ENCODE measurements at places on chromosomes 13 and 19.
A peak's percentile ranks its signal among the peaks of the same experiment; 100 is the strongest.

- peak overlapping the region; percentile 55 for H3K27ac ChIP-seq
- peaks cover 23% of the 10 kb centered on the region for H3K36me3 ChIP-seq
- H3K27me3 ChIP-seq, result no peaks in the 10 kb centered on the region
- H3K4me3 ChIP-seq, result peak overlapping the region; percentile 70
Measured at GRCh38 chr19:57559008-57559403, 657 bp downstream of the ZNF550 start.

DNA sequence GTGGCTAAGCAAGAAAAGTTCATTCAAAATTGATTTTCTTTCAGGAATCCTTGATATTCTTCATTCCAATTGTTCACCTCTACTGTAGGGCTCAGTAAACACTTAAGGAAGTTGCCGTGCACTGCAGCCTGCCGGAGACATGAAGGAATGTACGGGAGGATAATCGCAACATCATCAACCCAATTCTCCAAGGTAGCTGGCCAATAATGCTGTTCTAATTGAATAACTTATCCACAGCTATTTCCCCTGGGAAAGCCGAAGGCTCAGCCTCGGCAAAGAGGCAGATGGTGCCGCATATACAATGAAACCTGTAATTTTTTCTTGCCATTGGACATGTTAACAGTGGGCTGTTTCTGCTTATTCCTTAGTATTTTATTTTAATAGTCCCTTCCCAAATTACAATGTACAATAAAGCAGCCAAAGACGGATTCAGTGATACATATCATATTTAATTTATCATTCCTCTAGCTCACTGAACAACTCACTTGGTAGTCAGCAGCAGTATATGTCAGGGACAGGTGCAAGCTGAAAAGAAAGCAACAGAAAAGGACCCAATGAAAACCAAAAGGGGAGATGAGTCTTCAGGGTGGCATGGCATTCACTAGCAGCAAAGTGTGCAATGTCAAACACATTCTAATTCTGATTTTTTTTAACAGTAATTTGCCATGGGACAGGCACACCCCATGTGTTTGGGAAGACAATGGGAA is 420.5 kb upstream of the KLF12 start:
- DNase-seq, result no peak
- no peak overlapping the region for H3K27ac ChIP-seq
- H3K36me3 ChIP-seq, result no peaks in the 10 kb centered on the region
- no peaks in the 10 kb centered on the region for H3K27me3 ChIP-seq
- no peak overlapping the region for H3K4me3 ChIP-seq
- no peaks in the 10 kb centered on the region for H3K4me1 ChIP-seq

DNA sequence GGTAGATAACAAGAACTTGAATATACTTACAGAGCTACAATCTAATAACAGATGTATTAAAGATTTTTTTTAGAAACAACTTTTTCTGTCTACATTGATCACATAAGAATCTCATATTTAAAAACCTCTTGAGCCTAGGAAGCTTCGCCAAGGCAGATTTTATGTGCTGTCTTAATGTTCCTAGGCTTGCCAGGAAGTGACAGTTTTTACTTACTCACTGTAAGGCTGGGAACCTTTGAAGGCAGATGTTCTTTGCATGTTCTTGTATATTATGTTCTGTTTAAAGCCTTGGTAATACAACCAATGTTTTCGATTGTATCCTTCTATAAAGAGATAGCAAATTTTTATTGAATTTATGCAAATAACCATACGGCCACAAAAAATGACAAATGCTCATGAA is 492.7 kb downstream of the GPC5 start:
- no peak overlapping the region for H3K27ac ChIP-seq
- H3K36me3 ChIP-seq, result no peaks in the 10 kb centered on the region
- H3K4me3 ChIP-seq, result no peak overlapping the region
- no peaks in the 10 kb centered on the region for H3K27me3 ChIP-seq

- no peaks in the 10 kb centered on the region for H3K27me3 ChIP-seq
- peak; percentile 44 for DNase-seq
- no peak overlapping the region for H3K27ac ChIP-seq
- peaks cover 84% of the 10 kb centered on the region for H3K36me3 ChIP-seq
Measured at GRCh38 chr19:46737761-46738171, 8.1 kb upstream of the FKRP start.

GRCh38 chr13:99572131-99572530 is 70.9 kb downstream of the TM9SF2 start:
- H3K27me3 ChIP-seq, result no peaks in the 10 kb centered on the region
- no peak overlapping the region for H3K4me3 ChIP-seq

- H3K4me1 ChIP-seq, result no peaks in the 10 kb centered on the region
- no peak overlapping the region for H3K4me3 ChIP-seq
- H3K36me3 ChIP-seq, result no peaks in the 10 kb centered on the region
- no peak for DNase-seq
Measured at GRCh38 chr13:22925881-22926747, 254.7 kb upstream of the SGCG start.

- H3K4me1 ChIP-seq, result no peaks in the 10 kb centered on the region
- no peaks in the 10 kb centered on the region for H3K36me3 ChIP-seq
- DNase-seq, result no peak
- H3K4me3 ChIP-seq, result no peak overlapping the region
- H3K27ac ChIP-seq, result no peak overlapping the region
Measured at GRCh38 chr19:39923862-39924261, 10.6 kb downstream of the FCGBP start.

GRCh38 chr19:53530622-53531021 is 7.3 kb upstream of the ZNF331 start:
- no peak for DNase-seq
- H3K4me3 ChIP-seq, result no peak overlapping the region
- no peak overlapping the region for H3K27ac ChIP-seq
- H3K4me1 ChIP-seq, result no peaks in the 10 kb centered on the region
- no peaks in the 10 kb centered on the region for H3K27me3 ChIP-seq

- no peak for DNase-seq
- H3K27me3 ChIP-seq, result no peaks in the 10 kb centered on the region
- H3K27ac ChIP-seq, result no peak overlapping the region
- no peak overlapping the region for H3K4me3 ChIP-seq
- H3K36me3 ChIP-seq, result no peaks in the 10 kb centered on the region
- H3K4me1 ChIP-seq, result peaks cover 6% of the 10 kb centered on the region
Measured at GRCh38 chr13:23847497-23847896, 41.7 kb downstream of the MIPEP start.

- no peaks in the 10 kb centered on the region for H3K36me3 ChIP-seq
- DNase-seq, result no peak
- no peak overlapping the region for H3K27ac ChIP-seq
- H3K27me3 ChIP-seq, result no peaks in the 10 kb centered on the region
- H3K4me1 ChIP-seq, result no peaks in the 10 kb centered on the region
- no peak overlapping the region for H3K4me3 ChIP-seq
Measured at GRCh38 chr13:27461940-27462584, 11.7 kb upstream of the MTIF3 start.

- no peak overlapping the region for H3K27ac ChIP-seq
- 0 out of 2 replicates have a peak, but pooled peaks cover 4% of the 10 kb centered on the region for H3K36me3 ChIP-seq
- no peak for DNase-seq
Measured at GRCh38 chr19:570251-570686, 2.1 kb upstream of the BSG start.

DNA sequence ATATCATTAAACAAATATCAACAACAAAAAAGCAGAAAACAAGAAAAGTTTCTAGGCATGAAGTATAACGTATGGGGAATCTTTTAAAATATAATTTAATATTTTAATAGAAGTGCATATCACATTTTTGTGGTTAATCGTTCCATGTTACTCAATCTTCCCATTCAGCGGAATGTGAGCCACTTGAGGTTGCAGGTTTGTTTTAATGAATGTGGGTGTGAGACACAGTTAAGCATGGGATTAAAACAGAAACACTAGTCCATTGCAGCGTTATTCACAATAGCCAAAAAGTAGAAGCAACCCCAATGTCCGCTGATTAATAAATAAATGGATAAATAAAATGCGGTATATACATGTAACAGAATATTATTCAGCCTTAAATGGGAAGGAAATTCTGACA is 146.0 kb downstream of the NDFIP2 start:
- no peaks in the 10 kb centered on the region for H3K36me3 ChIP-seq
- no peak for DNase-seq
- H3K4me1 ChIP-seq, result peaks cover 14% of the 10 kb centered on the region

GRCh38 chr13:76934671-76935070 is 13.6 kb upstream of the ACOD1 start:
- peaks cover 22% of the 10 kb centered on the region for H3K4me1 ChIP-seq
- no peak overlapping the region for H3K4me3 ChIP-seq
- no peaks in the 10 kb centered on the region for H3K27me3 ChIP-seq
- H3K27ac ChIP-seq, result no peak overlapping the region
- H3K36me3 ChIP-seq, result no peaks in the 10 kb centered on the region

DNA sequence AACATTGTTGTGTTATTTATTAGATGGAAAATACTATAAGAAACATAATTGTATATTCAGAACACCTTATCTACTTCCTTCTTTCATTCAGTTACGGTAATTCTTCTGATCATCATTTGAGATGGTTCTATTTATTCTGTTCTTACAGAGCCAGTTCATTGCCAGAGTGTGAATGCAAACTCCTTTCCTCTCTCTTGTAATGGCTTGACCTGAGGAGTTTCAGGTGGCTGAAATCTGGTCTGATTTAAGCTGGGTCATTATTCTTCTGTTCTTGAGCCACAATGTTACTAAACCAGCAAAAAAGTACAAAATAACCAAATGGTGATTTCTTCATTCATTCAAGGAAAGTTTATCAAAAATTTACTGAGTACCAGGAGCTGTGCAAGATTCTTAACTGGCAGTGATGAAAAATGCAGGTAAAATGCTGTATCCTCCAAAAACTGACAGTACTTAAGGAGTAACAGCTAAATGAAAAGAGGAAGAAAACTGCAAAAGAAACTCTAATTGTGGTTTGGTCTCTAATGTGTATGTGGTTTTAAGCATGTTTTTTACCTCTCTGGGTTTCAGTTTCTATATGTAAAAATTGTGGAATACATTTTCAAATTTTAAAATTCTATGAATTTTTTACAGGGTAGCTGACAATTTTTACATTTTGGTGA is 182.4 kb upstream of the UFM1 start:
- H3K4me1 ChIP-seq, result no peaks in the 10 kb centered on the region
- no peak overlapping the region for H3K4me3 ChIP-seq
- no peak for DNase-seq

GRCh38 chr13:21048901-21049698 is 12.3 kb downstream of the LATS2 start:
- DNase-seq, result no peak
- H3K27me3 ChIP-seq, result no peaks in the 10 kb centered on the region
- no peak overlapping the region for H3K4me3 ChIP-seq
- no peaks in the 10 kb centered on the region for H3K4me1 ChIP-seq
- H3K27ac ChIP-seq, result no peak overlapping the region

- H3K4me1 ChIP-seq, result peaks cover 10% of the 10 kb centered on the region
- no peaks in the 10 kb centered on the region for H3K27me3 ChIP-seq
- no peaks in the 10 kb centered on the region for H3K36me3 ChIP-seq
- no peak for DNase-seq
Measured at GRCh38 chr19:31413353-31413752, 64.1 kb upstream of the TSHZ3 start.

GRCh38 chr13:68076046-68076445 is 845.9 kb upstream of the PCDH9 start:
- no peak for DNase-seq
- peaks cover 13% of the 10 kb centered on the region for H3K4me1 ChIP-seq
- no peaks in the 10 kb centered on the region for H3K27me3 ChIP-seq
- H3K4me3 ChIP-seq, result no peak overlapping the region
- H3K27ac ChIP-seq, result no peak overlapping the region

GRCh38 chr13:58087566-58087965 is 456.0 kb downstream of the PCDH17 start:
- no peak overlapping the region for H3K27ac ChIP-seq
- no peaks in the 10 kb centered on the region for H3K36me3 ChIP-seq
- H3K4me3 ChIP-seq, result no peak overlapping the region
- H3K27me3 ChIP-seq, result no peaks in the 10 kb centered on the region

All from RWPE2 (cell line).